ENCODE measurements at places on chromosomes 4 and X.

GRCh38 chr4:111689731-111690130, 455.5 kb upstream of the FAM241A start:
- DNase-seq: no peak

DNA sequence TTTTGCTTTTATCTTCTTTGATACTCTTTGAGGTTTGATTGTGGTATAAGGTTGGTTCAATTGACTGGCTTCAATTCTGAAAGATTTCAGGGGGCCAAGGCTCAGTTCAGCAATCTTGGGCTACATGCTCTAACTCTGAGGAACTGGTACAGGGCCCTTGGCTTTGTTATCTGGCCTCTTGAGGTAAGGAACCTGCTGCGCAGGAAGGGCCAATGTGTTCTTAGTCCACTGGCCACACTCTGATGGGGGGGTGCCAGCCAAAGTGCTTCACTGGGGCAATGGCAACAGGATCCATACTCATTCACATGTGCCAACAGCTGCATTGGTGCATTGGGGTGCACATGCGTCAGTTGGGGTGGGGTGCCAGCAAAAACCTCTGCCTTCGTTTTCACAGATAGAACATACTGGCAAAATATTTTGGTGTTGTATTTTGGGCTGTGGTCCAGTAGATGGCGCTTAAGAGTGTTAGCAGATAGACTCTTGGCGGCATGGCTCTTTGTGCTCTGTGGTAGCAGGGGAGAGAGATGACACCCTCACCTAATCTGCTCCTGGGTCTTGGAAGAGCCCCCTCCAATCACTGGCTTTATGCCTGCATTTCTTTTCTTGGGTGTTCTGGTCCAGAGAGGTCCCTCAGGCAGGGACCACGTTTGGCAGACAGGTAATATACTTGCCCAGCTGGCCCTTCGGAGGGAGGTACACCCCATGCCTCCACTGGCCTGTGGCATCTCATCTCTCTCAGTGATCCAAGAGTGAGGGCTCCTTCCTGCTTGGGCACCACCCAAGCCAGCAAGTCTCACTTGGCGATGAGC, 42.9 kb downstream of the NDST3 start:
- no peak for DNase-seq

DNA sequence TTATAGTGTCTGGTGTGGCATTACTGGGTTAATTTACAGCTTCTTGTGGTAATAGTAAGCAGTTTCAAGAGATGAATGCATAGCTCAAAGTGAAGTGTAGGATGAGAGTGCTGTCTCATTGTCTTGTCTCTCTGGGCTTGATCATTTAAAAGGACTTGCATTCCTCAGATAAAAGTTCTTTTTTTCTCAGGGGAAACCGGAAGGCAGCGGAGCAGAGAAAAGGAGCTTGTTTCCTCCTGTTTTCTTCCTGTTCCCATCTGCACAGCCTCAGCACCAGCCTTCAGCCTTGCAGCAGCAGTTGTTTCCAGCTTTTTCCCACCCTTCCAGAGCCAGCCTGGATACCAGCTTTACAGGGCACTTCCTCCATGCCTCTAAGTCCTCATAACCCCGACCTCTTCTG, 61.4 kb upstream of the LGI2 start:
- no peak for DNase-seq

DNA sequence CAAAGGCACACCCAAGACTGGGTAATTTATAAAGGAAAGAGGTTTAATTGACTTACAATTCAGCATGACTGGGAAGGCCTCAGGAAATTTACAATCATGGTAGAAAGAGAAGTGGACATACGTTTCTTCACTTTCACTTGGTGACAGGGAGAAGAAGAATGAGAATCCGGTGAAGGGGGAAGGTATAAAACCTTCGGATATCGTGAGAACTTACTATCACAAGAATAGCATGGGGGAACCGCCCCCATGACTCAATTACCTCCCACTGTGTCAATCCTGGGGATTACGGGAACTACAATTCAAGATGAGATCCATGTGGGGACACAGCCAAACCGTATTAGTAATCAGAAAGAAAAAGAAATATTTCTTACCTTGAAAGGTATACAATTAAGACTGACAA, 782.9 kb upstream of the HS3ST1 start:
- no peak for DNase-seq

DNA sequence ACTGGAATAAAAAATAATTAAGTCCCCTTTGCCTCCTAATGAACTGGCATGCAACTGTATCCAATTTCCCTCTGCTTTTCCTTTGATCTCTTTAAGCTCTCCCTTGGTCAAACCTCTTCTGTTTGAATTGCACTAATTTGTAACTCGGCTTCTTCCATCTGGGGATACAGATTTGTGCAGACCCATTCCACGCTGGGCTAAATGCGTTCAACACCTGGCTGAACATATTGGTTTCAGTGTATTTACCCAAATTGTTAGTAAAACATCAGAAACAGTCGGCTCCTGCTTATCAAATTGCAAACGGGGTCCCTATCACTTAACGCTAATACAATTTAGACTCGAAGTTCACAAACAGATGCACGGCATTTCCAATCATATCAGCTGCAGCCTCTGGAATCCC, 124.9 kb upstream of the TAPT1 start:
- no peak for DNase-seq

DNA sequence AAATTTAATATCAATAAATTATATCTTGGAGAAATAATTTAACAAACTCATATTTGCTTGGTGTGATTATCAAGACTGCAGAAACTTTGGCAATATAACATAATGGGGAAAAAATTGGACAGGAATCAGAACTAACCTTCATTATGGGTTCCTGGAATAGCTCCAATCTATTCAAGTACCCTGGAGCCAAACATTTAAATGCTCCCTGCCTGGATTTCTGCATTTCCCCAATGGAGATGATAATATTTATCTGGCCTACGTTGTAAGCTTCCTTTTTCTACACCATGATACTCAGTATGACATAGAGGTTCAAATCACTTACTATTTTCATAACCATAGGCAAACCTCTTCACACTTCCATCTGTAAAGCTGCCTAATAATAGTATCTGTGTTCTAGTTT, 326.8 kb downstream of the TRIML1 start:
- DNase-seq: no peak

DNA sequence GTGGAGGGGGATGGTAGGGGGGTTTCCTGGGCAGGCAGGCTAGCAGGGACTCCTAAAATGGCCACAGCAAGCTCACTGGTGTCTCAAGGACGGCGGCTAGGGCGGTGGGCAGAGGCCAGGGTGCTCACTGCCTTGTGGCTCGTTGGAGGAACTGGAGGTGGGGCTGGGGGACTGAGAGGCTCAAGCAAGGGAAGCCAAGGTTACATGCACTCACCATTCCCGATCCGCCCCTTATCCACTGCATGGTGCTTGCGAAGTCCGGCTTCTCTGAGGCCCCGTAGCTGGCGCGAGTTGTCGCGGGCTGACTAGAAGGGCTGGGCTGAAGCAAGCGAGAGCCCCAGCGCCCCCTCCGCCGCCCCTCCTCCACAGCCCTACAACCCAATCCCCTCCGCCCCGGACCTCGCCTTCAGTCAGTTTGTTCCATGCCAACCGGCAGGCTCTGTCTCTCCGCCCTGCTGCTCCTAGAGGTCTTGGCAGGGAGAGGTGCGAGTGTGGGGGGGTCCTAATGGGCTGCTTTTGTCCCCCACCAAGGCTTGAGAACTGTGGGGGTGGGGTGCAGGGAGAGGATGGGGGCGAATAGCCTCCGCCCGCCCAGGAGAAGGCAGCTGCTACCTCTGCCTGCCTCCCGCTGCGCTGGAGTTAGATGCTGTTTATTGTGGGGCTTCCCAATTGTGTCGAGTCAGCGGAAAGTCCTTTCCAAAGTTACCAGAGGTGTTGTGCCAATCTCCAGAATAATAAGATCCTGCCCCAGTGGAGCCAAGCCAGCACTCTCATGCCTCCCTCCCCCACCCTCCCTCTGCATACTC, at the start of gene ARHGEF9:
TSS of gene ARHGEF9 (minus strand) at position 313 of the 806 bp plus-strand sequence. CDS start at position 244, 69 bp downstream.
- DNase-seq: no peak

GRCh38 chrX:133175605-133176004, 42.5 kb downstream of the TFDP3 start:
- no peak for DNase-seq

DNA sequence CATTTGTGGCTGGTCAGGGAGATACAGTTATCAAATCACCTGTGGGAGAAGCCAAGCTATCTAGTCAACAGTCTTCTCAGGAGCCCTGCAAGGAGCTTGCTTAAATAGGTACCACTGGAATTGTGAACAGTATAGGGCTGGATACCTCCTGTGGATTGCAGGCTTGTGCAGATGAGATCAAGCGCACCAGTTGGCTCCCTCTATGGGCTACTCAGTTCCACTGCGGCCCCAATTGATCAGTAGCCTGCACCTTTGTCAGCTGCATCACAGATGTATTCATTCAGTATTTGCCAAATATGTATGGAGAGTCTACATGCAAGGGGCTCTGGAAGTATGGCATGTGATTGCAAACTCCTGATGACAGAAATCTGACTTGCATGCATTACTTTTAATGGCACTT, 28.6 kb downstream of the TEX13A start:
- no peak for DNase-seq

DNA sequence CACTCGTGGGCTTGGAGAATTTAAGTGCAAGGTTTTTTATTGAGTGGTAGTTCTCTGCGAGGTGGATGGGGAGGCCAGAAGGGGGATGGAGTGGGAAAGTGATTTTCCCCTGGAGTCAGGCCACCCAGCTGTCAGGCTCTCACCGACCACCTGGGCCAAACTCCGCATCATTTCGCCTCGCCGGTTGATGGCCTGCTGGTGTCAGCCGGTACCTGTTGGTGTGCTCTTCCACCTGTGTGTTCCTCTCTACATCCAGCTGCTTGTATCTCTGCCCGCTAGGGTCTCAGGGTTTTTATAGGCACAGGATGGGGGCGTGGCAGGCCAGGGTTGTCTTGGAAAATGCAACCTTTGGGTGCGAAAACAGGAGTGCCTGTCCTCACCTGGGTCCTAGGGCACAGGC, 200.9 kb downstream of the DACH2 start:
- DNase-seq: no peak

DNA sequence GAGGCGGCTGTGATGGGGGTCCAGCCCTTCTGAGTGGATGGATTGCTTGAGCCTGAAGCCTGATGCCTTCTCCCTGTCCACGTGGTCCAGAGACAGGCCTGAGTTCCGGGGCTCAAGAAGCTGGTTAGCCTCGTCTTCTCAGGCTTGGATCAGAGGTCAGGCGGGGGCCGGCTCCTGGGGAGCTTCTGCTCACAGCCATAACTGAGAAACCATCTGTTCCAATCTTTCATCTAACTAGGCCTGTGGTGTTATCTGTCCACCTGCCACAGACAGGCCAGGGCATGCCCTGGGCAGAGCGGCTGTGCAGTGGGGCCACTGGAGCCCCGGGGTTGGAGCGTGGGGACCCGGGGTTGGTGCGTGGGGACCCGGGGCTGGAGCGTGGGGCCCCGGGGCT, 63.1 kb downstream of the SORCS2 start:
- no peak for DNase-seq

GRCh38 chr4:15376145-15376544, 51.7 kb upstream of the C1QTNF7 start:
- no peak for DNase-seq

DNA sequence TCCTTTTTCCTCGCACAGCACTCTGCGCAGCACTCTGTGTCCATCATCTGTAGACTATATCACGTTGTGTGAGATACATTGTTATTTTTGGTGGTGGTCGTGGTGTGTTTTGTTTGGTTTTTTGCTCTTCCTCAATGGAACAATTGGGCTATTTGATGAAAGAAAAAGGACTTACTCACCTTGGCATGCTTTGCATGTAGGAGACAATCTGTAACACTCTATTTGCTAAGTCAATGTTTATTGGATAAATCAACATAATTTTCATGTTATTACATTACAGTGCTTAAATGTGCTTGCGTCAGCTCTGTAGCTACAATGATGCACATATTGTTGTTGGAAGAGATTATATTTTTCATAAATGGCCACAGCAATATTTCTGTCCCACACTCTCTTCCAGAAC, 12.5 kb upstream of the CD99 start:
- no peak for DNase-seq

GRCh38 chr4:71683309-71683708, 100.6 kb downstream of the GC start:
- no peak for DNase-seq

DNA sequence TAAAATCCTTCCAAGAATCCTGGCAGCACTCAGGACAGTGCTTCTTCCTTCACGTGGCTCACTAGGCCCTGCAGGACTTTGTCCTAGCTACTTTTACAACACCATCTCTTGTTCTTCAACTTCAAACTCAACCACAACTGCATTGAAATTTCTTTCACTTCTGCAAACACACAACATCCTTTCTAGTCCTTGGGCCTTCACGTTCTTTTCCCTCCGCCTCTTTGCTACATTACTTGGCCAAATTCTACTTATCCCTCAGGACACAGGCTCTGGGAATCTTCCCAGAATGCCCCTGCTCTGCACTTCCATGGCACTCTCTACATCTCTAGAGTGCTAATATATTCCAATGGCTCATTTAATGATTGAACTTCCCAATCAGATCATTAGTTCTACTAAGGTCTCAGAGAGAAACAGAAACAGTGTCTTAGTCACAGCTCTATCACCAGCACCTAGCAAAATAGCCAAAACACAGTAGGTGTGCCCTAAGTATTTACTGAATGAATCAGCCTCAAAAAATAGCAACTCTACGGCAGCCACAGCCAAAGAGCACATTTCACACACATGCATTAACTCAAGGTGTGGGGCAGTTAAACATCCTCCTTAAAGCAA, 73.3 kb downstream of the MANBA start:
- no peak for DNase-seq

- DNase-seq: no peak
Observed at GRCh38 chr4:39682138-39682537, 15.8 kb upstream of the UBE2K start.

GRCh38 chrX:58025979-58026378, 115.7 kb upstream of the ZXDA start:
- no peak for DNase-seq

- DNase-seq: no peak
Observed at GRCh38 chr4:48472794-48473193, 10.3 kb upstream of the SLC10A4 start.

DNA sequence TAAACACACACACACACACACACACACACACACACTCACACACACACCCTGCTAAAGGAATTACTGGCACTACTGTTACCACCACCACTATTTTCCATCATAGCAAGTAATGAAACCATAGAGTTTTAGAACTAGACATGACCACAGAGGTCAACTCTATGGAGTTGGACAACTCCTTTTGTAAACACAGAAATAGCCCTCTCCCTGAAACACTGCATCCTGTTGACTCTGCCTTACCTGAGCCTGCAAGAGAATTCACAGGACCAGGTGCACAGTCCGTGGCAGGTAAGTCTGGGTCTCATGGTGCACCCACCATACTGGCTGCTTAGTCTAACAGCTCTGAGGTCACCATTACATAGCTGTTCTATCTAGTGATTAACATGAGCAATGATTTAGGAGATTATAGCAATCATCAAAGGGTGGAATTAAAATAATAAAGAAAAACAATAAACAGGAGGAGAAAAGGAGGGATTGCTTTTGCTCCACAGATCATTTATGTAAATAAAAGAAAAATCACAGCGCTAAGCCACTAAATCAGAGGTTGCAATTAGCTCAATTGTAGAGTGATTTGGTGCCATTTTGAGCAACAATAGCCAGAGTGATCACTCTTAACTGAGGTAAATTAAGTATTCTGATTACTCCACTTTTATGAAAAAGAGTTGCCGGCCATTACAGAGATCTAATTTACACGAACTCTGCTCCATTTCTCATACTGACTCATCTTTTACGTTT, 340.0 kb upstream of the RASGEF1B start:
- no peak for DNase-seq
